ENCODE measurements at places on chromosomes 1 and 21.
A peak's percentile ranks its signal among the peaks of the same experiment; 100 is the strongest.

DNA sequence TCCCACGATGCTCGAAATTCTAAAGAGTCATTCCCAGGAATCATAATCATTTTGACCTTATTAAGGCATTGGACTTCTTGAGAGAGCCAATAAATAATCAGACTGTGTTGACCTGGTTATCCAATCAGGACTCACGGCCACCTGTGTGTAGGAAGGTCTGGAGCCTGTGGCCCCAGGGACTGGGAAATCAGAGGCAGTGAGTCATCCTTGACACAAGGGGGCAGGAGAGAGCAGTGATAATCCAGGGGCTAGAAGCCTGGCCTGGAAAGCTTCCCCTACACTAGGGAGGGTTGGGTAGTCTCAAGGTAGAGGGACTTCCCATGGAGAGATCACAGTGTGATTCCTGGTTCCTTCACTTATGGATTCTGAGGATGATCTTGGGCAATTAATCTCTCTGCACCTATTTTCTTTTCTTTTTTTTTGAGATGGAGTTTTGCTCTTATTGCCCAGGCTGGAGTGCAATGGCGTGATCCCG lies 4.7 kb downstream of the MR1 start:
- peak; percentile 64 for DNase-seq

DNA sequence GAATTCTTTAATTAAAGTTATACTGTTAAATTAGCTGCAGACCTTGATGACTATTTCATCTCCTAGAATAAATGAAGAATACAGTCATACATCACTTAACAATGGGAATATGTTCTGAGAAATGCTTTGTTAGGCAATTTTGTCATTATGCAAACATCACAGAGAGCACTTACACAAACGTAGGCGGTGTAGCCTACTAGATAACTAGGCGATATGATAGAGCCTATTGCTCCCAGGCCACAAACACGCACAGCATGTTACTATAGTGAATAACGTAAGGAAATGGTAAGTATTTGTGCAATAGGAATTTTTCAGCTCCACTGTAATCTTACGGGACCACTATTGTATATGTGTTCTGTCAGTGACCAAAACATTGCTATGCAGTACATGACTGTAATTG lies 37.6 kb upstream of the DESI2 start:
- DNase-seq: no peak

GRCh38 chr1:229226796-229227195 lies 44.1 kb upstream of the RAB4A start:
- DNase-seq: no peak

- no peak for DNase-seq
Measured at GRCh38 chr1:25770541-25771220, 29.3 kb upstream of the SELENON start.

DNA sequence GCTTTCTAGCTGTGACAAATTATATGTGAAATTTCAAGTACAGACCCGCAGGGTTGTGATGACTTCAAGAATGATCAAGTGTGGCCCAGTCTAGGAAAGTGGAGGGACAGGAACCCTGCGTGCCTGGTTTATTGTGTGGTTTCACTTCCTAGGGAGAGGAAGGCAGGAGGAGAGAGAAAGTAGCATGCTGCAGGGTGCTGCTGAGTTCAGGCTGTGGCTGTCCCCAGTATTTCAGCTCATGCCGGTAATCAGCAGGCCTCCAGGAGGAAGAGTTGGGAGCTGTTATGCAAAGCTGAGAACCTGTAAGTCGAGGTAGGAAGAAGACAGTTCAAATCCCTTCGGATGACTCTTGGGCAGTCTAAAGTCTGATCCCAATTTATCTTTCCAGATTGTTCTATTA lies 140.4 kb downstream of the ROR1 start:
- no peak for DNase-seq

- DNase-seq: no peak
Measured at GRCh38 chr1:179817789-179818188, 59.8 kb downstream of the TOR1AIP2 start.

GRCh38 chr1:19029191-19030085 lies 73.0 kb upstream of the IFFO2 start:
- no peak for DNase-seq

DNA sequence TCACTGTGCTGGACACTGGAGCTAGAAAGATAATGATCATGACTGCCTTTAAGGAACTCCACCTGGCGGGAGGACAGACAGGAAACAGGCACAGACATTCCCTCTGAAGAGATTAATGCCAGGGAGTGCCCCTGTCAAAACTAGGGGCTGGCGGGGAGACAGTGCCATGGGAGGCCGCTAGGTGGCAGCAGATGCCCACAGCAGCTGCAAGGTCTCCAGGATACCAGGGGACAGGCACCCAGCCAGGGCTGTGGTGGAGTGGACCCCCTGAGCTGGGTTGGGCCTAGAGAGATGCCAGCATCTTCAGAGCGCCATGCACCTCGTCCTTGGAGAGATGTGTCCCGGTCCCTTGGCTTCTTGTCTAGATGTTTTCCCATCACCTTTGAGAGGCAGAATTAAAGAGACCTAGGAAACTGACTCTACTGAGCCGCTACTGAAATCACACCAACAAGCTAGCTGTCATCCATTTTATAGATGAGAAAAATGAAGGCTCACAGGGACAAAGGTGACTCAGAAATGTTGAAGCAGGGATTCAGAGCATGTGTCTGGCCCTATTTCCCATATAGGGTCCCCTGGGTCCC lies 3.6 kb downstream of the REN start:
- DNase-seq: peak; percentile 76

GRCh38 chr1:26035959-26036755 lies 9.8 kb downstream of the SLC30A2 start:
- peak; percentile 77 for DNase-seq

GRCh38 chr1:9538669-9539164 lies 548 bp upstream of the SLC25A33 start:
- no peak for DNase-seq

- DNase-seq: no peak
Measured at GRCh38 chr1:24555591-24556413, at the start of gene NCMAP. TSS of gene NCMAP (plus strand) at chr1:24556087. CDS start at chr1:24595431, 39,344 bp downstream.

GRCh38 chr1:206716870-206717673 lies 32.4 kb downstream of the MAPKAPK2 start:
- DNase-seq: no peak

GRCh38 chr1:225677350-225678124 lies 24.6 kb upstream of the ENAH start:
- no peak for DNase-seq

DNA sequence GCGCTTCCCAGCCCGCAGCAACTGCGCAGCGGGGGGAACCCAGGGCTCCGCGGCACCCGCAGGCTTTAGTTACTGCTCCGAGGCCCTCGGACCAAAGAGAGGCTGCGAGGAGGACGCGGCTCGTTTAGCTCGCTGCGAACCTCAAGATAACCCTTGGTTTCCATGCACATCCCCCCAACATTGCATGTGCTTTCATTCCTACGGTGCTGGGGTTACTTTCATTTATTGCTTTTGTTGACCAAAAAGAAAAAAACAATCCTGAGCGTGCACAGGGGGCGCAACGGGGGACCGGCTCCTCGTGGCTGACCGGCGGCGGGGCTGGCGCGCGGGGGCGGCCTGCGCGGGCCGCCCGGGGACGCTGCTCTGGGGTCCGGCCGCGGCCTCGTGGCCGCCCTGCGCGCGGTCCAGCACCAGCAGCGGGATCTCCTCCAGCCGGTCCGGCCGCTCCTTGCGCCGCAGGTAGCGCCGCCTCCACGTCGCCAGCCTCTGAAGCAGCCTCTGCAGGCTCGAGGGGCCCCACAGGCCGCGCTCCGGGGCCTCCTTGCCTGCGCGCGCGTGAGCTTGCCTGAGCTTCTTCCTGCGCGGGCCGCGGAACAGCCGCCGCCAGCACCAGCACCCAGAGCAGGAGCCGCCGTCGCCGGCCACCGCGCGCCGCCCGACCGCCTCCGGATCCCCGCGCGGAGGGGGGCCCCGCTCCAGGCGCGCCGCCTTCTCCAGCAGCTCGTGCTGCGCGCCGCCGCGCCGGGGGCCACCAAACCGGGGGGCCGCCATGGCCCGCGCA lies 77.4 kb downstream of the DESI2 start:
- peak; percentile 32 for DNase-seq

DNA sequence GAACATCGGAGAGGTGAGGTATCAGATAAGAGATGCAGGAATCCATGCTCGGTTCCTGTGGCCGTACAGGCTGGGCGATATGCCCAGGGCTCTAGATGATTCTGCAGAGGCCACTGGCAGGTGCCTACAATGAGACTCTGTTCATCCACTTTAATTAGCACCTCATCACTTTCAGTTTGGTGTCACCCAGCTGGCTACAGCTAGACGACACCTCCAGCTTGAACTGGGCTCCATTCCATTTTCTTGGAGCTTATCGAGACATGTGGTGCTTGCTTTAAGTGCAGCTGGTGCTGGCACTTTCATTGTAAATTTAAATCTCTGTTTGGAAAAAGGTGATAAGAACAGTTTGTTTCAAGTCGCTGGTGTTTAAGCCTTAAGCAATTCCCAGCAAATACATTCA lies 322.5 kb upstream of the ADGRL2 start:
- no peak for DNase-seq

DNA sequence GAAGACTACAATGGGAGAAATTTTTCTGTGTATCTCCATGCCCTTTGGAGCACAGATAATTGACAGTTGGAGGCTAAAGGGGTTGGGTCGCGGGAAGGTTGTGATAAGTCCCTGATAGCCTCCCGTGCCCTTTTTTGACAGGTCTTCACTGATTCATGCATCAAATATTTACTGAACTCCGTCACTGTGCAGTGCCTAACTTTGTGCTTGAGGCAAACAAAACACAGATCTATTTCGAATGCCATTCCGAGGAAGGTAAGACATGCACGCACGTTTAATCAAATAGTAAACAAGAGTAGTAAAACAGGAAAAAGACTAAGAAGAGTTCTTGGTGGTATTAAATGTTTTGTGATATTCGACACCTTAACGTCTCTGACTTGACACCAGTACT lies 494 bp upstream of the PIP5K1A start:
- no peak for DNase-seq

GRCh38 chr1:226691247-226691646 lies 47.8 kb downstream of the ITPKB start:
- DNase-seq: no peak

- peak; percentile 12 for DNase-seq
Measured at GRCh38 chr1:237863234-237863633, 27.5 kb downstream of the ZP4 start.

DNA sequence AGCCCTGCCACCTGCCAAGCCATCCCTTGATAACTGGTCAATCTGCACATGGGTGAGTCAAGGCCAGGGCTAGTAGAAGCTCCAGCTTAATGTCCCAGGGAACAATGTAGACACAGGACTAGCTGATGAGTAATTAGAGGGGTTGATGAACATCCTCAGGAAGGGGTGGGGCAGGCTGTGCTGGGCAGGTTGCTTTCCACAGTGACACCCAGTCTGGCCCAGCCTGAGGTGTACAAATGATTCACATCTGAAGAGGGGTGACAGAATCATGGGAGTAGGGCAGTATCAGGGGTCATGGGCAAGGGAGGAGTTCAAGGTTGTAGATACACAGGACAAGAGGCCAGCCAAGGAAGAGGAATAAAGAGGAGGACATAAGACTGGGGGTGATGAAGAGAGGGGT lies 4.3 kb downstream of the LPAR3 start:
- DNase-seq: no peak

DNA sequence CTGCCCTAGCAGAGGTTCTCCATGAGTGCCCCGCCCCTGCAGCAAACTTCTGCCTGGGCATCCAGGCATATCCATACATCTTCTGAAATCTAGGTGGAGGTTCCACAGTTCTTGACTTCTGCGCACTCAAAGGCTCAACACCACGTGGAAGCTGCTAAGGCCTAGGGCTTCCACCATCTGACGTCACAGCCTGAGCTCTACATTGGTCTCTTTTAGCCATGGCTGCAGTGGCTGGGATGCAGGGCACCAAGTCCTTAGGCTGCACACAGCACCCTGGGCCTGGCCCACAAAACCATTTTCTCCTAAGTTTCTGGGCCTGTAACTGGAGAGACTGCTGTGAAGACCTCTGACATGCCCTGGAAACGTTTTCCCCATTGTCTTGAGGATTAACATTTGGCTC lies 272.6 kb upstream of the PLXNA2 start:
- DNase-seq: no peak

DNA sequence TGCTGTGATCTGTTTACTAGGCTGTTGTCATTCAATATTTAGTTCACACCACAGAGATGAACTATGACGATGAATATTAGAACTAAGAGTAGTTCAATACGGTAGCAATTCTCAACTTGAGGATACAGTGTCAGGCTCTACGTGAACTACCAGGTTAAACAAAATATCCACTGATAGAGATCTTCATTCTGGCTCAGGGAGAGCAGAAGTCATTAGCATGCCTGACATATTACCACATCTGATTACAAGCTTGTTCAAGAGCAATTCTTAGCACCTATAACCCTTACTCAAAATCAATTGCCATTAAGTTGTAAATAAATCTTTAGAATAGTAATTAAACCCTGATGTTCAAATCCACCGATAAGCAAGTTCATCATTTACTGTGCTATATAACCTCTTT lies 207.2 kb downstream of the CHRM3 start:
- DNase-seq: no peak

- no peak for DNase-seq
Measured at GRCh38 chr1:114015075-114015474, 35.8 kb downstream of the OLFML3 start.

DNA sequence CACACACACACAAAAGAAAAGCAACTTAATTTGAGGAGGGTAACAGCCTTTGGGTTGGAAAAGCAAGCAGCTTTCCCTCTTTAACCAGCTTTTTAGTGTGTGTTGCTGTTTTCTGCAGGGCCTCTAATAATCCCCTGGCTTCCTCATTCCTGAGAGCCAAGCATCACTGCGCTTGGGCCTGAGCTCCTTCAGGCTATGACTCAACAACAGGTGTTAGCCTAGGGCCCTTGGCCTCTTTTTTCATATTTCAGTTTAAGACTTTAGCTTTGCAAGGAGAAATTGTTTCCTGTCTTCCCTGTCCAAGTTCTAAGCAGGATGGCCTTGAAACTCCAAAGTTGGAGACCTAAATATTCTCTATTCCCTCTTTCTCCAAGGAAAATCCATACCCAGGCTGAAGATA lies 26.2 kb upstream of the SNX27 start:
- peak; percentile 75 for DNase-seq

- DNase-seq: no peak
Measured at GRCh38 chr1:150410582-150411101, 46.7 kb downstream of the RPRD2 start.

- no peak for DNase-seq
Measured at GRCh38 chr1:13781907-13782633, 82.1 kb downstream of the PRDM2 start.

- no peak for DNase-seq
Measured at GRCh38 chr1:63555480-63555879, 32.2 kb downstream of the EFCAB7 start.

DNA sequence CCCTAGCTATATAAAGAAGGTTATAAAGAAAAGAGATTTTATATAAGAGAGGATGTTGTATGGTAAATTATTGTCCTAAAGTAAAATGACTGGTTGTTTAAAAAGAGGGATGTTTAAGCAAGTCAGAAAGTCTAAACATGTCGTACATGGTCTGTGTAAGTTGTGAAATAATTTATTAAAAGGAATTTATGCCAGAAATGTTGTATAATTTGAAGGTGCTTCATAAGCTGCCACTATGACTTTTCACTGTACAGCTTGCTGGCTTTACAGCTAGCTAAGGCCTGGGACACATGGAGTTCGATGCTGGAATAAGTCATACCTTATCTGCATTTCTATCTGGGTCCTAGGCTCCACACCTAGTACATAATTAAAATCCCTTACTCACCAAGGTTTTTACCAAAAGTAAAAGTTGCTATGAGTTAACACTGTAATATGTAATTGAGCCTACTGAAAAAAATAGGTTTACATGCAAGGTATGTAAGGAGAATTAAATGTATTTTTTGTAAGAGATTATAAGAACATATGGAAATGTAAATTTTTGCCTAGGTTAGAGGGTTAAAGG lies 59.0 kb upstream of the EDEM3 start:
- DNase-seq: no peak
